ENCODE measurements at places on chromosomes 3 and 15.

DNA sequence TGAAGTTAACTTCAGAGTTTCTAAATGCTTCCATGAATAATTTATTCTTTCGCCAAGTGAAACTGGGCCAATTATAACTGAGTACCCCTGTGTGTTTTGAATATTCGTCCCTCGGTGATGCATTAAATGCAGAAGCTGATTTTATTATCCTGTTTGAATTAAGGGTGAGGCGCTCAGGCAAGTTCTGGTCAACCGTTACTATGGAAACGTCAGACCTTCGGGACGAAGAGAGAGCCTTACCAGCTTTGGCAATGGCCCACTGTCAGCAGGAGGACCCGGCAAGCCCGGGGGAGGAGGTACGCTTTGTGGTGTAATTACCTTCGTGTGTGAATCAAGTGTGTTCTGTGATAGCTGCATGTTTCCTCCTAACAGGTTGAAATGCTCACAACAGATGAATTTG is 239.8 kb downstream of the ITPR1 start:
- no peaks in the 10 kb centered on the region for H3K36me3 ChIP-seq
- DNase-seq: no peak
- H3K4me1 ChIP-seq: no peaks in the 10 kb centered on the region
- H3K27me3 ChIP-seq: no peaks in the 10 kb centered on the region
- no peak overlapping the region for H3K27ac ChIP-seq

- H3K27ac ChIP-seq: peak overlapping the region; percentile 99
- H3K4me1 ChIP-seq: peaks cover 34% of the 10 kb centered on the region
- H3K36me3 ChIP-seq: peaks cover 11% of the 10 kb centered on the region
- peak; percentile 96 for DNase-seq
Observed at GRCh38 chr3:134373271-134374104, 759 bp downstream of the AMOTL2 start.

DNA sequence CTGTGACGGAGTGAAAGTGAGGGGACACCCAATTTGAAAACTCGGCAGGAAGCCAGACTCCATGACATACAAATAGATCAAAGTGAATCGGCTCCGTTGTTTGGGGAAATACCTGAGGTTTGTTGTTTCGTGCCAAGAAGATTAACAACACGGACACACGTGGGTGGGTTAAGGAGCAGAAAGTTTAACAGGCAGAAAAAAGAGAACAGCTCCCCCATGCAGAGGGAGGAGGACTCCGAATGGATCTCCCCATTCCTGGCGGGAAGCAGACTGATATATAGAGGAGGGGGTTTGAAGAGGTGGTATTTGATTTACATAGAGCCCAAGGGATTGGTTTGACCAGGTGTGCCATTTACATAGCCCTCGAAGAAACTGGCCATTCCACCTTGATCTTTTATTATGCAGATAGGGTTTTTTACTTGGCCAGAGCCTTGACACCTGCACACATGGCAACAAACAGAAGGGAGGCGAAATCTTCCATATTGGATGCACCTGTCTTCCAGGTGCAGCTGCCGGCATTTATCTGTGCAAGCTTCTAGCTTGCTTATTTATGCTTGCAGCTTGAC is 4.8 kb upstream of the SACM1L start:
- no peak for DNase-seq
- no peaks in the 10 kb centered on the region for H3K27me3 ChIP-seq
- H3K36me3 ChIP-seq: no peaks in the 10 kb centered on the region
- H3K4me3 ChIP-seq: no peak overlapping the region

DNA sequence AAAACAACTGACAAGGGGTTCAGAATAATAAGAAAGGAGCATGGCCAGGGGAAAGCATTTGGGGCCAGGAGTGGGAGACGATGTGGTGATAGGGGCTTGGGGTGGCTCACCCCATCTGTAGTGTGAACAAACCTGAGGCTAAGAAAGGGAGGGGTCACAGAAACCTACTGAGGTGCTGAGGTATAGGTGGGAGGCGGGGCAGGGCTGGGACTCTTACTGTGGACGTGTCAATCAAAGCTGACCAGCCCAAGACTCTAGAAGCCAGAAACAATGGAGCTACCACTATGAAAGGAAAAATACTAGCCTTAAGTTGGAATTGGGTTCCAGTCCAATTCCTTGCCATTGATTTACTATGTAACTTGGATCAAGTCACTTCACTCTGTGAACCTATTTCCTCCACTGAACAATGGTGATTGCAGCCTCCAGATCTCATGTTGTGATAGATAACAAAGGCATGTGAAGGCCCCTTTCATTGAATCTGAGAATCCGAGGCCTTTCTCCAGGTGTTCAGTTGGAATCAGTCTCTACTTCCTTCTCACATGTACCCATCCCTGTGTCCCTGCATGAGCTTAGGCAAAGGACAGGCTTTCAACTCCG is 260.9 kb upstream of the HES1 start:
- H3K4me1 ChIP-seq: peaks cover 13% of the 10 kb centered on the region
- H3K36me3 ChIP-seq: no peaks in the 10 kb centered on the region
- no peak overlapping the region for H3K27ac ChIP-seq
- peak; percentile 61 for DNase-seq

DNA sequence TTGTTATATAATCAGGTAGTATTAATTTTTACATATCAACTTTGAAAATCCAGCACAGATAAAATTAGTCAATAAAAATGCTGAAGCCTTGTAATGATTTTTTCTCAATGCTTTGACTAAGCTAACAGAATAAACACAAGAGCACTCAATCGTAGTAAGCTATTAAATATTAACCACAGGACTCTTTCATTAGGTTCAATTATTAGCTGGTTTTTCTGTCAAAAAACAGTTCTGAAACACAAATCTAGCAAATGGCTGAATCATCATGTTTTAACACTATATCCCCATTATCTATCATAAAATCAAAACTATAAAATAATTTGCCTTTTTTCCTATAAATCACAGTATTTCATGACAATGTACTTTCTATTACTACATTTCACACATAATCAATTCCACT is 69.6 kb downstream of the PLOD2 start:
- H3K27me3 ChIP-seq: no peaks in the 10 kb centered on the region
- no peaks in the 10 kb centered on the region for H3K36me3 ChIP-seq
- no peak overlapping the region for H3K27ac ChIP-seq
- H3K4me1 ChIP-seq: no peaks in the 10 kb centered on the region
- DNase-seq: no peak
